ENCODE measurements at places on chromosomes 13 and 19. TPM values are rescaled to one million over a fixed set of nuclear protein-coding genes. Genes with fewer than 3 reads are reported as not detected.

The ZNF816 gene
- total RNA-seq, result 10.2 TPM

The DOCK6 gene
- total RNA-seq, result 129 TPM

The HRC gene
- total RNA-seq, result 5.7 TPM

The ZNF433 gene
- total RNA-seq, result 26.5 TPM

The CEACAM20 gene
- total RNA-seq, result not detected

The RNF113B gene
- total RNA-seq, result not detected

The CGB8 gene
- total RNA-seq, result not detected

The RXFP2 gene
- total RNA-seq, result not detected

The CEACAM8 gene
- total RNA-seq, result 0.18 TPM

GRCh38 chr19:11416346-11417052 is 2.6 kb downstream of the RGL3 start:
- H3K27ac ChIP-seq, result no peak overlapping the region
- no peak for DNase-seq
- peaks cover 13% of the 10 kb centered on the region for H3K4me1 ChIP-seq
- no peak overlapping the region for H3K4me3 ChIP-seq
- H3K27me3 ChIP-seq, result peaks cover 32% of the 10 kb centered on the region
- no peaks in the 10 kb centered on the region for H3K36me3 ChIP-seq

DNA sequence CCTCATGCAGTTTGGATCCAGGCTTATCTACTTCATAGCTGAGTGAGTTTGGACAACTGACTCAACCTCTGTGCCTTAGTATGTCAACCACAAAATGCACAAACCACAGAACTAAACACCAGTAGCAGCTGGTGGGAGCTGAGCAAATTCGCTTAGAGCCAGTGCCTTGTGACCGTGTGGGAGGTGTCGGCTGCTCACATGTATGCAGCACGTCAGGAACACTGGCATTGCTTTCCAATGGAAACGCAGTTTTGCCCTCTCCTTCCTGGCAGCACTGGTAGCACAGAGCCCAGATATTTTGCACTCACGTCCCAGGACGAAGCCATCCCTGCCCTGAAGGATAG is 8.3 kb upstream of the NTN5 start:
- H3K27ac ChIP-seq, result no peak overlapping the region
- H3K4me1 ChIP-seq, result peaks cover 6% of the 10 kb centered on the region
- no peak overlapping the region for H3K4me3 ChIP-seq
- DNase-seq, result no peak

DNA sequence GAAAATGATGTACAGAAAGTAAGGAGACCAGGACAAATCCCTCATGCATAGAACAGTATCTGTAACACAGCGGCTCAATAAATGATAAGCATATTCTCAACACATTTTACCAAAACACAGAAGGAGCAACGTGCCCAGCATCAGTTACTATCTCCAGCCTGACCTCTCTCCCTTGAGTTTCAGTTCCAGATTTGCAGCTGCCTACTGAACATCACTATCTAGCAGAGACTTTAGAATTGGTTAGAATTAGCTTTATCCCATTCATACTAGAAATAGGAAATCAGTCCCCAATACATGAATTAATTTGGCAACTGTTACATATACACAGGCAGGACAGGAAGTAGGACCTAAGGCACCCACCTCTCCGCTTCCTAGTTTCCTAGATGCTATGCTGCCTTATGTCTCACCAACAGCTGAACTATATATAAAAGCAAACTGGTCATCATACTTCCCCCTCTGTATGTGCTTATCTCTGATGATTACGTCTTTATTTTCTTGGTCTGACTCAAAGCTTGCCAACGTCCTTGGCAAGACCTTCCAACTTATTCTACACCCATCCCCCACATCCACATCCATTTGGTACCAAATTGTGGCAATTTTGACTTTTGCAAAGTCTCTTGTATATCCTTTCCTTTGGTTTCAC is 61.1 kb downstream of the SACS start:
- DNase-seq, result peak; percentile 55
- H3K4me3 ChIP-seq, result no peak overlapping the region
- no peaks in the 10 kb centered on the region for H3K4me1 ChIP-seq
- H3K27me3 ChIP-seq, result no peaks in the 10 kb centered on the region

DNA sequence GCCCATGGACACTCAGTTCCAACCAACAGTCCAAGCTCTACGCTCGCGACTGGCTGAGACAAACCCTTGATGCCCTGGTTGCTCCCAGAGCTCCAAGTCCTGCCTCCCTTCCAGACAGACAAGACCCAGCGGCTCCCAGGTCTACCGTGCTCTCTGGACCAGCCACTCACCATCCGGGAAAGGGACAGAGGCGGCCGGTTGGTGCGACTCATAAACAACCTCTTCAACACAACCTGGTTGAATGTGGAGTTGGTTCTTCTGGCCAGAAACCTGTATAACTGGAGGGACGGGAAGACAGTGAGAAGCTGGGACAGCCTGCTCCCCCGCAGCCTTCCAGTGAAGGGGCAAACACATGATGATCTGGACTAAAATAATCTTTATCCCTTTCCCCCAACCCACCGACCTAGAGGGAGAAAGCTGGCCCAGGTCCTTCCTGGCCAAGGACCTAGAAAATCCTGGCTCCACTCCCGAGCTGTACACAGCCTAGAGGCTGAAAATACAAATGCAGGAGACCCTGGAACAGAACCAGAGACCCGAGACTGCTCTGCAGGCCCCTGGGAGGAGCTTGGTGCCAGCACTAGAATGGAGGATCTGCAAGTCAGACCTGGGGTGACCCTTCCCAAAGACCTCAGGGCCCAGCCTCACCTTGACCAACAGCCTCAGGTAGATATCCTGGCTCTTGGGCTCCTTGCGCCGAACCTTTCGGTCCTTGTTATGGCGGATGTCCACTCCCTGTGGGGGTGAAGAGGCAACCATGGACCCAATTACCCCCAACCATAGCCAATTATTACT is 1.6 kb downstream of the RPL18 start:
- DNase-seq, result no peak
- H3K4me1 ChIP-seq, result peaks cover 20% of the 10 kb centered on the region
- H3K27me3 ChIP-seq, result no peaks in the 10 kb centered on the region
- H3K27ac ChIP-seq, result peak overlapping the region; percentile 45

DNA sequence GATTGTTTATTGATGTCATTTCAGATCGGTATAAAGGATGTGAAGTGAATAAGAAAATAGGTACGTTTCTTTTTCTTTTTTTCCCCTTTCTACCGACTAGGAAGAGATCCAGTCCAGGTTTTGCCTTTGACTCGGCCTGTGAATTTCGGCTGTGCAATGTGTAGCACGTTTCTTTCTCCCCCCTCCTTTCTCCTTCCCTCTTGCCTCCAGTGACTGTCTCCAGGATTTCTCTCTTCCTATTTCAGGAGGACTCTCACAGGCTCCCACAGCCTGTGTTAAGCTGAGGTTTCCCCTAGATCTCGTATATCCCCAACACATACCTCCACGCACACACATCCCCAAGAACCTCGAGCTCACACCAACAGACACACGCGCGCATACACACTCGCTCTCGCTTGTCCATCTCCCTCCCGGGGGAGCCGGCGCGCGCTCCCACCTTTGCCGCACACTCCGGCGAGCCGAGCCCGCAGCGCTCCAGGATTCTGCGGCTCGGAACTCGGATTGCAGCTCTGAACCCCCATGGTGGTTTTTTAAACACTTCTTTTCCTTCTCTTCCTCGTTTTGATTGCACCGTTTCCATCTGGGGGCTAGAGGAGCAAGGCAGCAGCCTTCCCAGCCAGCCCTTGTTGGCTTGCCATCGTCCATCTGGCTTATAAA is at the start of gene GPC6:
Gene GPC6, plus strand, starts transcription at position 185 of the 657 bp plus-strand sequence.
- H3K4me3 ChIP-seq, result peak within 1 kb of the TSS; percentile 53
- H3K27ac ChIP-seq, result no peak within 1 kb of the TSS
- no peaks in the 10 kb centered on the region for H3K27me3 ChIP-seq
- DNase-seq, result peak; percentile 98
- no peaks in the 10 kb centered on the region for H3K4me1 ChIP-seq
- no peaks in the 10 kb centered on the region for H3K36me3 ChIP-seq

GRCh38 chr13:30340331-30341250 is 33.2 kb upstream of the KATNAL1 start:
- no peaks in the 10 kb centered on the region for H3K36me3 ChIP-seq
- DNase-seq, result no peak
- H3K27ac ChIP-seq, result peak overlapping the region; percentile 44

DNA sequence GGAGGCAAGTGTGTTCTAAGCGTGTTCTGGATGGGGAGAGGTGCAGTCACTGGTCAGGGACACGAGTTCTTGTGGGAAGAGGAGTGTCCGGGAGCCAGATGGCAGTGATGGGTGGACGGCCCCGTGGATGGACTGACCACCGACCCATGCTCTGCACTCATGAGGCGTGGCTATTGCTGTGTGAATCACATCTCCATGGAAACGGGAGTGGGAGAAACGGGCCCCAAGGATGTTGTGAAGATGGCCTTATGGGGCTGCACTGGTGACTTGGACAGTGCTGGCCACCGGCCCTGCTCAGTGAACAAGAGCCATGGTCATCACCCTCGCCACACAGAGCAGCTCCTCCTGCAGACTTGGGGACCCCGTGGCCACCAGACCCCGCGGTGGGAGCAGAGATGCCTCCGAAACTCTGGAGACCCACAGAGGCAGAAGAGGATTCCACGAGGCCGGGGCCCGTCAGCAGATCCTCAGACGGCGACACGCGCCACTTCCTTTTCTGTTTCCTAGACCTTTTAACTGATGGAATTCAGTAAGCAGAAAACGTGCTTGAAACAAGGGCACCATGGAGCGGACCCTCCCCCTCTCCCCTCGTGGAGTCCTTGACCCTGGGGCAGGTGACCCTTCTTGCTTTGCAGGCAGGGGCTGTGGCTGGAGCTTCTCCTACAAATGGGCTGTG is 47.5 kb downstream of the GAS6 start:
- no peak overlapping the region for H3K4me3 ChIP-seq
- peak overlapping the region; percentile 1 for H3K27ac ChIP-seq
- DNase-seq, result no peak

GRCh38 chr13:95479731-95480130 is 72.8 kb upstream of the CLDN10 start:
- no peaks in the 10 kb centered on the region for H3K4me1 ChIP-seq
- no peak for DNase-seq
- no peak overlapping the region for H3K27ac ChIP-seq
- no peaks in the 10 kb centered on the region for H3K27me3 ChIP-seq
- no peaks in the 10 kb centered on the region for H3K36me3 ChIP-seq

- no peak overlapping the region for H3K4me3 ChIP-seq
- no peaks in the 10 kb centered on the region for H3K36me3 ChIP-seq
- no peak overlapping the region for H3K27ac ChIP-seq
- no peaks in the 10 kb centered on the region for H3K27me3 ChIP-seq
- no peaks in the 10 kb centered on the region for H3K4me1 ChIP-seq
- peak; percentile 48 for DNase-seq
These were observed 656.6 kb downstream of the TBC1D4 start for GRCh38 chr13:74825152-74825937.

DNA sequence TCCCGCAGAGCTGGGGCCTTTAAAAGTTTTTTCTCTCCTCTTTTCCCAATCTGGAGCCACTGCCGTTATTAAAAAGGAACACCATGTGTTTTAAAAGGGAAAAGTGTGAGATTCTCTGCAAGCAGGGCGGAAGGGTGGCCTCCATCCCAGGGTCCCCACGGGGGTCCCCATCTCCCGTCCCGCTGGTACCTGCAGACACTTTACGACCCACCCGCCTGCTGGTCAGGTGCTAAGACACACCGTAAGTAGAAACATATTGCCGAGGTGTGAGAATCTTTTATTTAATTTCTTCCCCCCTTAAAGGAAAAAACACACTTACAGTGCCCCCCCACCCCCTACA is 1.8 kb downstream of the CRLF1 start:
- H3K27me3 ChIP-seq, result peaks cover 43% of the 10 kb centered on the region
- DNase-seq, result no peak
- H3K4me1 ChIP-seq, result no peaks in the 10 kb centered on the region
- H3K4me3 ChIP-seq, result no peak overlapping the region
- H3K36me3 ChIP-seq, result no peaks in the 10 kb centered on the region

DNA sequence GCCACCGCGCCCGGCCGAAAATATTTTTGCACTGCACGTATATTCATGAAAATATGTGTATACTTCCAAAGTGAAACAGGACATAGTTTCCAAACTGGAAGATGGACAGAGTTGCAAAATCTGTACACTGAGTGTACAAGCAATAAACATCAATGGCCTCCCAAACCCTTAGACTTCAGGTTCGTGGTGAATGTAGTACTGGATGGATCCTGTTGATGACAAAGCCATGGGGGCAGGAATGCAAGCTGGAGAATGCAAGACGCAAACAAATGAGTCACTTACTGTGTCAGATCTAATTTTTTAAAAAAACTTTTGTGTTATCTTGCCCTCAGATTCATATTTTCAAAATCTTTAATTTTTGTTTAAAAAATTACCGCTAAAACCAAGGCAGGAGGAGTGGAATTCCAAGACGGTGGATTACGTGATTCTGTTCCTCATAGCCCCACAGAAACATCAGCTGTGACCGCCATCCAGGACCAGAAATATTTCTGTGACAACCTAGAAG is 12.7 kb upstream of the LILRA2 start:
- no peaks in the 10 kb centered on the region for H3K4me1 ChIP-seq
- no peak for DNase-seq
- no peak overlapping the region for H3K4me3 ChIP-seq
- H3K27me3 ChIP-seq, result no peaks in the 10 kb centered on the region
- H3K36me3 ChIP-seq, result no peaks in the 10 kb centered on the region
- H3K27ac ChIP-seq, result no peak overlapping the region

GRCh38 chr19:46218160-46218559 is 11.4 kb upstream of the IGFL1 start:
- H3K4me1 ChIP-seq, result no peaks in the 10 kb centered on the region
- H3K27me3 ChIP-seq, result no peaks in the 10 kb centered on the region
- no peaks in the 10 kb centered on the region for H3K36me3 ChIP-seq
- peak; percentile 61 for DNase-seq

DNA sequence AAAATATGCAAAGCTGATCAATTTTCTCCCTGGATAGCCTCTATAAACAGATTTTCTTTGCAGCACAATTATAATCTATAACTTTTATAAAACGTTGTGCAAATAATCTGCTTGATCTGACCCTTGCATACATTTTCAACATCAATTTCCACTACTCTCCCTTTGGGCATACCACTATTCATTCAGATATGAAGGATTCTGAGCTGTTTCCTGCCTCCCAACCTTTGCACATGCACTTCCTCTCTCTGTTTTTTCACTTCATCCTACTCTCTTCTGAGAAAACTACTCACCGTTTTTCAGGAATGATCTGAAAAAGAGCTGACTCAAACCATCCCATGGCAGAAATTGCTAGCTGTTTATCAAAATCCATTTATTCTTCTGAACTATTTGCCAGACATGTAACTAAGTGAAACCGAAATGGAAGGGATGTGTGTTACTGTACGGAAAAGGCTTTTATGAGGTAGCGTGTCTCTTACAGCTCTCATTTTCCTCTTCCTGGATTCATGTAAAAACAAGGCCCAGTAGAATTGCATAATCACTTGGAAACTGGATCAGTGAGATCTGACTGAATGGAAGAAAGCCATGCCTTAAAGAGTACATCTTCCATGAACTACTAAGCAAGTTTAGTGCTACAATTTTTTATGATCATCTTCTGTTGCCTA is 1447.3 kb upstream of the MIR17HG start:
- H3K4me3 ChIP-seq, result no peak overlapping the region
- no peaks in the 10 kb centered on the region for H3K27me3 ChIP-seq
- DNase-seq, result peak; percentile 53
- no peaks in the 10 kb centered on the region for H3K4me1 ChIP-seq
- H3K36me3 ChIP-seq, result no peaks in the 10 kb centered on the region

Data from lung (tissue), 17 donors.